ENCODE measurements at places on chromosomes 11 and 22. TPM values are rescaled to one million over a fixed set of nuclear protein-coding genes. Genes with fewer than 3 reads are reported as not detected.

DNA sequence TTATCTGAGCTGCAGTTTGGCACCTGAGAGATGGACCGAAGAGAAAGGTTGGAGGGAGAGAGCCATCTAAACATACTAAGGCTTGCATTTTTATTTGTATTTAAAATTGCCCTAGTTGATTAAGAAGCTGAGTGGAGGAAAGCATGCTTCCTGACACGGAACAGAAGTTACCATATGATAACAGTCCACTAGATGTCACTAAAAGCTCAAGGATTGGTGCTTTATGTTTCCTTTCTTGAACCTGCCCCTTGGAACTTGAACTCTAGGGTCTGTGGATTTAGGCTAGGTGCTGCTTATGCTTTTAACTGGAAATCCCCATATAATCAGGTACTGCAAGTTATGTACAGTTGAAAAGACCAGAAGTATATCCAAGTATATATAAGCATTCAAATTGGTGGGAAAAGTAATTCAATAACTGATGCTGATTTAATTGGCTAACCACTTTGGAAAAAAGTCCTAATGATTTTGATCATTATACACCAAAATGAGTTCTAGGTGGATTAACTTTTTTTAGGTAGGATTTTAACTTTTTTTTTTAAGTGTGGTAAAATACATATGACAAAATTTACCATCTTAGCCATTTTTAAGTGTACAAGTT, 9.5 kb downstream of the RBMXL2 start:
- no peak overlapping the region for H3K4me3 ChIP-seq
- H3K27me3 ChIP-seq, result no peaks in the 10 kb centered on the region
- DNase-seq, result no peak
- no peak overlapping the region for H3K27ac ChIP-seq
- H3K36me3 ChIP-seq, result no peaks in the 10 kb centered on the region

GRCh38 chr11:112661571-112661970, 299.6 kb upstream of the NCAM1 start:
- H3K4me1 ChIP-seq, result no peaks in the 10 kb centered on the region
- H3K27me3 ChIP-seq, result no peaks in the 10 kb centered on the region
- H3K36me3 ChIP-seq, result no peaks in the 10 kb centered on the region

DNA sequence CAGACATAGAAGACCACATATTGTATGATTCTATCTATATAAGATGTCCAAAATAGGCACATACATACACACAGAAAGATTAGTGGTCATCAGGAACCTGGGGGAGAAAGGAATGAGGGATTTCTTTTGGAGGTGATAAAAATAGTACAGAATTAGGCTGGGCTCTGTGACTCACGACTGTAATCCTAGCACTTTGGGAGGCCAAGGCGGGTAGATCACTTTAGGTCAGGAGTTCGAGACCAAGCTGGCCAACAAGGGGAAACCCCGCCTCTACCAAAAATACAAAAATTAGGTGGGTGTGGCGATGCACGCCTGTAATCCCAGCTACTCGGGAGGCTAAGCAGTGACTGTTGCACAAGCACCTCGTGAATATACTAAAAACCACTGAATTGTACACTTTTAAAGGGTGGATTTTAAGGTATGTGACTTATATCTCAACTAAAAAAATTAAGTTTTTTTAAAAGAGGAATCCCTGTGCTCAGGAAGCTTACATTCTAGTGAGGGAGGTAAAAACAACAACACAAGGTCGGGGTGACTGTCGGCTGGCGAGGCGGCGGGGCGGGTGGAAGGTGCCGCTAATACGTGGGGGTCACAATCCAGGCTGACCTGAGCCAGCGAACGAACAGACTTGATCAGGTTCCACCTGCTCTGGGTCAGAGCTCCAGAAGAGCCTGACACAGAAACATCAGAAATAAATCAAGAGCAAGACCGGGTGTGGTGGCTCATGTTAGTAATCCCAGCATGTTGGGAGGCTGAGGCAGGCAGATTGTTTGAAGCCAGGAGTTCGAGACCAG, 25.3 kb upstream of the TESMIN start:
- H3K4me3 ChIP-seq, result no peak overlapping the region
- H3K27ac ChIP-seq, result no peak overlapping the region
- peaks cover 99% of the 10 kb centered on the region for H3K36me3 ChIP-seq
- H3K27me3 ChIP-seq, result no peaks in the 10 kb centered on the region
- no peak for DNase-seq
- H3K4me1 ChIP-seq, result no peaks in the 10 kb centered on the region

DNA sequence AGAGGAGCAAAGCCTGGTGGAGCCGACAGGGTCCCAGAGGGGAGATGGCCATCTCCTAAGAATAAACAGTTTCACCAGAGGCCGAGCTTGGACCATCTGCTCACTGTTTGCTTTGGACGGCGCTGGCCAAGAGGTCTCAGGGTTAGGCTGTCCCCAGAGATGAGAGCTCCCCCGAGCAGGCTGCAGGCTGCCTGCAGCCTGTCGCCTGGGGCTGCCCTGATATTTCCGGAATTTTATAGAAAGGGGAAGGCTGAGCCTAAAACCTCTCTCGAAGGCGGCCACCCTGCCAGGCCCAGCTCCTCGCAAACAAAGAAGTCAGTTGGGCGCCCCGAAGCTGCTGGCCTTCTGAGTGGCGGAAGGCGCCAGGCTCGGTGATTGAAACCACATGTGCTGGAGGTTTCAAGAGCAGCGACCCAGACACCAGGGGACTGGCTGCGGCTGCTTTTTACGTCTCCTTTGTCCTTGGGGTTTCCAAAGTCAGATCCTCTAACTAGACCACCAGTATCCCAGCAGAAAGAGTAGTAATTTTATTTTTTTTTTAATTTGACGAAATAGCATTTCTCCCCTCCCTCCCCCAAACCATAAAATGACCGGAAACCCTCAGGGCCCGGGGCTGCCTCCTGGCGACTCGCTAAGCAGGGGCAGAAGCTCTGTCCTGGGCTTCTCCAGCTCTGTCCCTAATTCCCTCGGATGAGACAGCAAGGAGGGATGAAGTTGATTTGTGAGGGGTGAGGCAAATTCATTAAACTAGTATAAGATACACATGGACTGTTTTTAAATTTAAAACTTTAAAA, 57.4 kb downstream of the CLMP start:
- no peaks in the 10 kb centered on the region for H3K36me3 ChIP-seq
- H3K27ac ChIP-seq, result no peak overlapping the region
- H3K4me1 ChIP-seq, result no peaks in the 10 kb centered on the region

Gene MS4A7
- 1.9 TPM for polyA plus RNA-seq

DNA sequence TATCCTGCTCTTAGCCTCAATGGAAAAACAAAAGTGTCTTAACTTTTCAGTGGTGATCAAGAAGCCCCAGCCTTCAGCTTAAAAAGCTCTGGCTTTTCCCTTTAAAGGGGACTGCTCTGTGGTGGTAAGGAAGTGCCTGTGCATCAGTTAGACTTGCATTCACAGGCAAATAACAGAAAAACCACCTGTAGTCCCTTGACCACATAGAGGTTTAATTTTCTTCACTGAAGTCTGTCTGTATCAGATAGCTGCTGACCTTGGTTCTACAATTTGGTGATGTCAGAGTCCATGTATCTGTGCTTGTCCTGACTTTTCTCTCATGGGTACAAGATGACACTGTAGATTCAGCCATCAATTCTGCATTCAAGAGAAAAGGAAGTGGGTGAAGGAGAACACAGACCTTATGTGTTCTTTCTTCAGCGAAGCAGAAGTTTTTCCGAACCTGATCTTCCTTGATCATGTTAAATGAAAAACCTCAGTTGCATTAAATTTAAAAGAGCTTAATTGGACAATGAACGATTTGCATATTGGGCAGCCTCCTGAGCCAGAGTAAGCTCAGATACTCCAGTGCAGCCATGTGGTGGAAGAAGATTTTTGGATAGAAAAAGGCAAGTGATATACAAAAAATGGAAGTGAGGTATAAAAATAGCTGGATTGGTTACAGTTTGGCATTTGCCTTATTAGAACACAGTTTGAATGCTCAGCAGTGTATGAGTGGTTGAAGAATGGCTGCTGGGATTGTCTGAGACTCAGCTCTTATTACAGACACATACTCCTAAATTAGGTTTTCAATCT, 43.2 kb upstream of the RDX start:
- no peak overlapping the region for H3K27ac ChIP-seq
- DNase-seq, result no peak
- H3K4me3 ChIP-seq, result no peak overlapping the region
- no peaks in the 10 kb centered on the region for H3K36me3 ChIP-seq
- H3K27me3 ChIP-seq, result no peaks in the 10 kb centered on the region
- H3K4me1 ChIP-seq, result peaks cover 5% of the 10 kb centered on the region

GRCh38 chr22:21672107-21672629, 6.4 kb downstream of the PPIL2 start:
- H3K27ac ChIP-seq, result no peak overlapping the region
- peaks cover 51% of the 10 kb centered on the region for H3K36me3 ChIP-seq
- H3K4me3 ChIP-seq, result no peak overlapping the region
- no peak for DNase-seq

GRCh38 chr11:44334356-44335004, 24.5 kb upstream of the ALX4 start:
- peaks cover 13% of the 10 kb centered on the region for H3K27me3 ChIP-seq
- H3K36me3 ChIP-seq, result no peaks in the 10 kb centered on the region
- DNase-seq, result no peak
- H3K4me1 ChIP-seq, result no peaks in the 10 kb centered on the region
- no peak overlapping the region for H3K27ac ChIP-seq
- no peak overlapping the region for H3K4me3 ChIP-seq

DNA sequence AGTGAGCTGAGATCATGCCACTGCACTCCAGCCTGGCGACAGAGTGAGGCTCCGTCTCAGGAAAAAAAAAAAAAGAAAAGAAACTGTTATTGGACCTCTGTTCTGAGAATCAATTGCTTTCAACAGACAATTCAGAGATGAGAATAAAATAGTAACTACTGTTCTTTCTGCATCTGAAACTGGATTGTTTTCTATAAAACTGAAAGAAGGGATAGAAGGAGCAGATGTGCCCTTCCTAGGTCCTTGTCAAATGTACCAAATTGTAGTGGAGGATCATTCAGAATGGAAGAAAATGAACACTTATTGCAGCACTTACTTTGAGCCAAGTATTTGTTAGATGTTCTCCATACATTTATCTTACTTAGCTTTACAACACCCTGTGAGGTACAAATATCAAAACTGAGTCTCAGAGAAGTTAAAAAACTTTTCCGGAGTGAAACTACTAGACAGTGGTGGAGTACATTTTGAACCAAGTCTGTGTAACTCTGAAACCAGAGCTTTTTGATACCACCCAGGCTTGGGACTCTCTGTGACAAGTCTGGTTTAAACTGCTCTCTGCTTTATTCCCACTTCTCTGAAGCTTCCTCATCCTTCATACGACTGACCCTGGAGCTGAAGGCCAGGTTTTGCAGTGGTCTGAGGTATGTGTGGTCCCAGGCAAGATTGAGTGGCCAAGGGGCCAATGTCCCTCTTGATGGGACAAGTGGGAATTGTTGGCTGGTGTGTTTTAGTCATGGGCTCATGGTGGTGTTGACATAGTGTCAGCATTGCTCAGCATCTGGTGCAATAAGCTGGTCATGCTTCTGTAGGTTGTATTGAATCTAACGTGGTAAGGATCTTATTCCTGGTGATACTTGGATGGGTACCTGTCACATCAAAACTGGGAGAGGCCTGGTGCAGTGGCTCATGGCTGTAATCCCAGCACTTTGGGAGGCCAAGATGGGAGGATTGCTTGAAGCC, 48.2 kb upstream of the CCDC134 start:
- no peaks in the 10 kb centered on the region for H3K27me3 ChIP-seq
- no peaks in the 10 kb centered on the region for H3K36me3 ChIP-seq
- no peaks in the 10 kb centered on the region for H3K4me1 ChIP-seq
- DNase-seq, result no peak
- no peak overlapping the region for H3K4me3 ChIP-seq
- no peak overlapping the region for H3K27ac ChIP-seq

DNA sequence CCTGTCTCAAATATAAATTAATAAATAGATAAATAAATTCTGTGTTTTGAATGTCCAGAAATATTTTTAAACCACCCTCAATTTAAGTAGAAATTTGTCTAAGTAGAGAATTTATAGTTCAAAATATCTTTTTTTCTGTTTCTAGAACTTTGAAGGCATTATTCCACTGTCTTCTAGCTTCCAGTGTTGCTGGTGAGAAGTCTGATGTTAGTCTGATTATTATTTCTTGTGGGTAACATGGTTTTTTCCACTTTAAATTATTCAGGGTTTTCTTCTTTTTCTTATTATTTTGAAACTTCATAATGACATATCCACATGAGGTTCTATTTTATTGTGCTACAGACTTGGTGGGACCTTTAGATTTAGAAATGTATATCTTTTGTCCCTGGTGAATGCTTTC, 46.4 kb upstream of the HEPHL1 start:
- no peak overlapping the region for H3K27ac ChIP-seq
- H3K4me3 ChIP-seq, result no peak overlapping the region
- no peaks in the 10 kb centered on the region for H3K4me1 ChIP-seq
- DNase-seq, result no peak
- H3K27me3 ChIP-seq, result no peaks in the 10 kb centered on the region

Gene OR52I1
- not detected for polyA plus RNA-seq
